NK-92 treated with Interleukin-12 subunit alpha and Interleukin-12 subunit beta, amount 100 ng/mL, for 24 hours (cell line): ENCODE measurements at places on chromosomes 4 and X.
A peak's percentile ranks its signal among the peaks of the same experiment; 100 is the strongest.

DNA sequence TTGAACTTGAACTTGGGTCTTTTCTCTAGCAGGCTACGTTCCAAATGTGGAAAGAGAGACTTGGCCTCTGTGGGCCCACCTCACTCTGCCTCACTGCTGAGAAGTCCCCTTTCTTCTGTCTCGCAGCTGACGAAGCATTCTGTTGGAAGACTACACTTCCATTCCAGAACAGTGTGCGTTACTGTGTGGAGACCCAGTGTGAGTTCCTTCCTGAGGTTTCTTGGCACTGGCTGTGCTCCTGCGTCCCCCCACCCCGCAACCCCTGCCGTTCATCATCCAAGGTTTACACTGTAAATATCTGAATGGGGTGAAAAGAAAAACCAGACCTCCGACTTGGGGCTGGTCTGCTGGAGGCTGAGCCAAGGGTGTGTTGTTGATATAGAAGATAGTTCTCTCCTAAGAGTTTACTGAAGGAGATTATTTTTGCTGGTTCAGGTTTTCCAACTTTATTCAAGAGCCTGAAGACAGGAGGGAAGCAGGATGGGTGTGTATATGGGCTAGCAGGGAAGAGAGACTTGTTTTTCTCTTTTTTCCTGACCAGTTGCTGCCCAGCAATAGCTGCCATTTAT is 34.7 kb downstream of the NHSL2 start:
- no peak for DNase-seq

GRCh38 chrX:149248073-149248625 is 257.0 kb downstream of the IDS start:
- DNase-seq, result no peak

- no peak for DNase-seq
These were observed 75.9 kb downstream of the CLNK start for GRCh38 chr4:10608501-10609219.

DNA sequence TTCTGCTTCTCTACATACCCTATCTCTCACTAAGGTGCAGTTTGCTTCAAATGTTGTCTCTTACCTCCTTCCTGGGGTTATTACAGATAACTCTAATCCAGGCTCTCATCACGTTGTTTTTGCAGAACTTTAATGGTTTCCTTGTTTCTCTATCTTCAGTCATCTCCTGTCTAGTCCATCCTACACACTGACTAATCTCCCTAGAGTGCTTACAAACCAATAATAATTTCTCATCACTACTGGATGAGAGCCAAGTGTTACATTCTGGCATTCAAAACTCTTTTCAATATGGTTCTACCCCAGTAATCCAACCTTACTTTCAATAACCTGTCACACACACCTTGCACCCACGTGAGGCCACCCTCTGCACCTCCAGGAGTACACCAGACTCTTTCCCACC is 86.1 kb downstream of the SYNPO2 start:
- no peak for DNase-seq

DNA sequence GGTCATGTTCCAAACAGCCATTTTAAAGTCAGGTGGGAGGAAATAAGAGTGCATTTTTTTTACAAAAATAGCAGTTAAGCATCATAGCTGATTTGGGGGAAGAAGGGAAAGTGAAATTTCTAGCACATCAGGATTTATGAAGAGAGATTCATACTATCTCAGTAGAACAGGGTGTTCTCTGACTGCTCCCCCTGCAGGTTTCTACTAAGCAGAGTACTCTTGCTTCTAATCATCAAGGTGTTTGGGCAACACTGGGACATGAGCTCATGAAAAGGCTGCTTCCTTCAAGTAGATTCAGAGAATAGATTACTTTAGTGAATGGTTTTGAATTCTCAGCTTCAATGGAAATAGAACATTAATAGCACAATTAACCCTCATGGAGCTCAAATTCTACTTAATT is 591.4 kb upstream of the PCDH10 start:
- DNase-seq, result no peak

DNA sequence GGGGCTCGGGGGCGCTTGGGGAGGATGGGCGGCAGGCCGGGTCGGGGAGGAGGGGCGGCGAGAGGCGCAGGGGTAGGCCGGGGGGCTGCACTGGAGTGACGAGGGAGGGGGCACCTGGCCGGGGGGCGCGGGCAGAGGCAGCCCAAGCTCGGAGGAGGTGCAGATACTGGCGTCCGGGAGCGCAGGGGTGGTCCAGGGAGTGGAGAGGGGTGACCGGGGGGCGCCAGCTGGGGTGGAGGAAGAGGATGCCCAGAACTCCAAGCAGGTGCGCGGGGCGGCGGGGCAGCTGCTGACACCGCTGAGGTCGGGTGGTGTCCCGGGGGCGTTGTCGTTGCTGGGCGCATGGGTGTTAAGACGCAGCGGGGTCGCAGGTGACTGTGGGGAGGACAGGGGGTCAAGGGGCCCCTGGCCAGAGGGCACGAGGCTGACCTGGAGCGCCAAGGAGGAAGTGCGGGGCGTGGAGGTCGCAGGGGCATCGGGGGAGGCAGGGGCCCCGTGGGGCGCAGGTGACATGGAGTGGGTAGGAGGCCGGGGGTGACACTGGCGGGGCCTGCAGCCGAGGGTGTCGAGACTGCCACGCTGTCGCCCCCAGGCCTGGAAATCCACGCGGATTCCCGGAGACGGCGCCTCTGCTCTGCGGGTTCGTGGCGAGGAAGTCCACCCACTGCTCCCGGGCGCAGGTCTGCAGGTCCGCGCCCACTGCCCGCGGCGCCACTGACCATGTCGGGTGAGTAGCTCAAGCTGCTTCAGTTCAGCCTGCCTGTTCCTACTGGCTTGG is 928 bp downstream of the GYG2 start:
- no peak for DNase-seq

GRCh38 chr4:145939441-145939750 is 773 bp upstream of the ZNF827 start:
- DNase-seq, result no peak

GRCh38 chr4:1579901-1580691 is 104.0 kb downstream of the FAM53A start:
- peak; percentile 76 for DNase-seq

DNA sequence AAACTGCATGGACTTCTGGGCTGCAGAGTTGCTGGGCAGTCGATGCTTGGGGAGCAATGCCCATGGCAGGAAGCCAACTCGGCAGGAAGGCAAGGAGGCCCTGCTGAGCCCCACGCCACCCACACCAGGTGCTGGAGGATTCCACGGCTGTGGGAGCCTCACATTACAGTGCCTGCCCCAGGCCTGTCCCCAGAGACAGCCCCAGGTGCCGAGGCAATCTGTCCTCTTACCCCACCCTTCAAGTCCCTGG is 53.9 kb downstream of the HMX1 start:
- DNase-seq, result no peak

- no peak for DNase-seq
These were observed 45.7 kb downstream of the AFM start for GRCh38 chr4:73527196-73527595.

DNA sequence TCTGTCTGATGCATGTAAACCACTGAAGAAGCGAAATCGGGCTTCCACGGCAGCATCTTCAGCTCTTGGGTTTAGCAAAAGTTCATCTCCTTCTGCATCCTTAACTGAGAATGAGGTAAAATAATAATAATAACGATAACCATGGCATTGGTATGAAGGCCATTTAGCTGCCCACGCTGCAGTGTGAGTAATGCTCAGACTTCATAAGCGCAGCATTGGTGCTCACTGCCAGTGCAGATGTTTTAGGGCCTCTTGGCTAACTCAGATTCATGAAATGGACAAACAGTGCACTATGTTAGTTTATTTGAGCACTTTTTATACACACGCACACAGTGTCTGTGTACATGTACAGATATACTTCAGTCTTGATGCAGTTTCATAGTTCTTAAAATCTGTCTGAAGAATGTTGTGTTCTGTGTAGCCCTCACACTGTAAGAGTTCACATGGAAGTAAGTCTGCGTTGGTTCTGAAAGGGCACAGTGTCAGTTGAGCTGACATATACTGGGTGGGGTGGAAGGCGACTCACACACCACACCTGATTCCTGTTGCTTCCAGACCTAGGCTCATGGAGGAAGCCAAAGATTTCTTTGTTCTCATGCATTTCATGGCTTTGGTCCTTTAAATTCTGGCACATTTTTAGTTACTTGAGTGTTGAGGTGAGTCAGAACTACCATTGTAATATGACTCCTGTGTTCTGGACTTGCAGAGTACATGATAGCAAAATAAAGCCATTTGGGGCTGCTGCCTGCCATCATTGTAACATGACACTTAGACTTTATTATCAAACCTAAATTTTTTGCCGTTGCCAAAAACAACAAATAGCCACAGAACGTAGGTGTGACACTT is 68.7 kb downstream of the NSD2 start:
- no peak for DNase-seq

DNA sequence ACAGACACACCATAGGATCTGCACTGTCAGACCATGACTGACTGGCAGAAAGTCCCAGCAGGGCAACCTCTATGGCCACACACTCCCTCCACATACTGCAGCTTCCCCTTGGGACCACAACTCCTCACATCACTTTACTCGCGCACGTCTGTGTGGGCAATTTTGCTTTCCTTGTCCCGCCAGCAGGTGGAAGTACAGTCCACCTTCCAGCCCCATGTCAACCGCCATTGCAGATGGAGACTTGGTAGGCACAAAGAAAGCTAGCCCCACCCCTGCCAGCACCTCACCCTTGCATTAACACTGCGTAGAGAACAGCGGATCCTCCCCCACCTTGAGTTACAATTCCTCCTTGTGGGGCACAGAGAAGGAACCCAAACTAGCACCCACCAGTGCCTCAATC is 74.4 kb upstream of the NAP1L2 start:
- DNase-seq, result no peak

DNA sequence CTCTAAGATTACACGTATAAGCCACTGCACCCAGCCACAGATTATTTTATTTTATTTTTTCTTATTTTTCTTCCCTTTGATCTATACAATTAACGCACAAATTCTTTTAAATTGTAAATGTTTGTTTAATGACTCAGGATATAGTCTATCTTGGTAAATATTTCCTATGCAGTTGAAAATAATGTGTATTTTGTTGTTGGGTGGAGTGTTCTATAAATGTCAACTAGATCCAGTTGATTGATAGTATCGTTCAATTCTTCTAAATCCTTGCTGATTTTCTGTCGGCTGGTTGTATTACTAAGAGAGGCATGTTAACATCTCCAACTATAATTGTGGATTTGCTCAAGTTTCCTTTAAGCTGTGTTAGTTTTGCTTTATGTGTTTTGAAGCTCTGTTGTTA is 92.0 kb downstream of the TRAPPC11 start:
- no peak for DNase-seq

- no peak for DNase-seq
These were observed 21.0 kb downstream of the PLS3 start for GRCh38 chrX:115581759-115582615.

GRCh38 chr4:169133932-169134331 is 123.9 kb upstream of the CBR4 start:
- DNase-seq, result no peak

GRCh38 chr4:74671080-74671698 is 123.1 kb downstream of the BTC start:
- DNase-seq, result peak; percentile 1

DNA sequence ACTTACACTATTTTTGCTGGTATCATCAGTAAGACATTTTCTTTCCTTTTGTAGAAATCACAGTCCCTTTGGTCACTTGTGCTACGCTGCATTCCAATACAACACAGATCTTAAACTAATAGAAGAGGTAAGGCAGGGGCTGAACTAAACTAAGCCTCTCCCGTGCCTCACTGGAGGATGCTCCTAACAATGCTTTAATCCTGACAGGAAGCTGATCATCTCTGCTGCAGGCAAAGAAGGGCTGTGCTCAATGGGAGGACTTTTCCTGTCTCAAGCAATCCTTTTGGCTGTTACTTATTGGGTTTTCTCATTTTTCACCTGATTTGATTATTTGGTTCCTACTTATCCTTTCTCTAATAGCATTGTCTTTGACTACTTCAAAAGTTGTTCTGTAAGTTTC is 583.1 kb downstream of the INPP4B start:
- no peak for DNase-seq

GRCh38 chr4:26418850-26419249 is 71.4 kb downstream of the CCKAR start:
- no peak for DNase-seq

GRCh38 chrX:69361311-69361845 is 142.7 kb upstream of the NALF2 start:
- DNase-seq, result no peak

- DNase-seq, result no peak
These were observed 55.6 kb downstream of the SNCA start for GRCh38 chr4:89781321-89781720.

- no peak for DNase-seq
These were observed 320.3 kb upstream of the TECRL start for GRCh38 chr4:64729561-64729960.

- DNase-seq, result no peak
These were observed 53.5 kb upstream of the TBC1D9 start for GRCh38 chr4:140809676-140810075.

DNA sequence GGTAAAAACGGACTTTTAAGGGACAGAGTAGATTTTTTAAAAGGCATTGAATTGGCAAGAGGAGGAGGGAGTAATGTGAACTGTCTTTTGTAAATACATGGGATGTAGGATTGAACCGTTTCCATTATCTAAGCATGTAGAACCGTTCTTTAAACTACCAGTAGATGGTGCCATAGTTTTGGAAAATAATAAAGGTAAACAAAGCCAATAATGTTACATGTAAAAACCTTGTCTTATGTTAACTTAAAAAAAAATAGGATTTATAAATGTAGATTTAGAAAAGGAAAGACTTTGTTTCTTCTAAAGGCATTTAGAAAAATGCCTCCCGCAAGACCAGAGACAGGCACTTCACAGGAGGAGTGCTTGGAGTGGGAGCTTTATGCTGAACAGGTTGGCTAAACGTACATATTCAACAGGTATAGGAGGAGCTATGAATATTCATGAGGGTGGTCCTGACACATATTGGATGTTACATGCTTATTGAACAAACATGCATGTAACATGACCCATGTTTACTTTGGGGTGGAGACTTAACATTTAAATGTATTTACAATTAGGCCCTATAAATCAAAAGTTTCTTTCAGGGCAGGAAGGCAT is 45.5 kb upstream of the FAM241A start:
- no peak for DNase-seq
